ENCODE measurements at places on chromosomes 11 and 22.

DNA sequence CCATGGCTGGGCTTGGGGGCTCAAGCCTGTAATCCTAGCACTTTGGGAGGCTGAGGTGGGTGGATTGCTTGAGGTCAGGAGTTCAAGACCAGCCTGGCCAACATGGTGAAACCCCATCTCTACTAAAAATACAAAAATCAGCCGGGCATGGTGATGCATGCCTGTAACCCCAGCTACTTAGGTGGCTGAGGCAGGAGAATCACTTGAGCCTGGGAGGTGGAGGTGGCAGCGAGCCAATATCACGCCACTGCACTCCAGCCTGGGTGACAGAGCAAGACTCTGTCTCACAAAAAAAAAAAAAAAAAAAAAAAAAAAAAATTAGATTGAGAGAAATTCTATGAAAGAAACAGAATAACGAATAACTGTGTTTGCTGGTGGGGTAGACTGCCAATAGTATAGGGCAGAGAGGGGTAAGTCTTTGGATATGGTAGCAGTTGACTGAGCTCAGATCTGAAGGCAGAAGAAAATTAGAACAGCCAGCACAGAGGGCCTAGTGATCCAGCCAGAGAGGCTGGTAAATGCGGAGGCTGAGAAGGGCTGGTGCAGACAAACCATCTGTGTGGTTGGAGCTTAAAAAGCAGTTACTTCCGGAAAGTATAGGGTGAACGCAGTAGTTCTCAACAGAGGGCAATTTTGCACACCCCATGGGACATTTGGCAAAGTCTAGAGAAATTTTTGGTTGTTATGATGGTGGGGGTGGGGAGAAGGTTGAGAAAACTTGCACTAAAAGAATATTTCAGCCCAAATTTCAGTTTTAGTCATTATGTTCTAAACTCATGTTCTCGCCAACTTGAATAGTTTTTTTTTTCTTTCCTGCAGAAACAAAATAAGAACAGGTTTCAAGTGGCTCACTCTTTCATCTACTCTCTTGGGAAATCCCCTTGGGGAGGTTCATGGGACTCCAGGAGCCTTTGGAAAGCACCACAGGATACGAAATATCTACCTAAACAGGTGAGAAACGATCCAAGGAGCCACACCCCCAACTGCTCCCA lies 1.6 kb upstream of the HORMAD2 start:
- no peak for DNase-seq

DNA sequence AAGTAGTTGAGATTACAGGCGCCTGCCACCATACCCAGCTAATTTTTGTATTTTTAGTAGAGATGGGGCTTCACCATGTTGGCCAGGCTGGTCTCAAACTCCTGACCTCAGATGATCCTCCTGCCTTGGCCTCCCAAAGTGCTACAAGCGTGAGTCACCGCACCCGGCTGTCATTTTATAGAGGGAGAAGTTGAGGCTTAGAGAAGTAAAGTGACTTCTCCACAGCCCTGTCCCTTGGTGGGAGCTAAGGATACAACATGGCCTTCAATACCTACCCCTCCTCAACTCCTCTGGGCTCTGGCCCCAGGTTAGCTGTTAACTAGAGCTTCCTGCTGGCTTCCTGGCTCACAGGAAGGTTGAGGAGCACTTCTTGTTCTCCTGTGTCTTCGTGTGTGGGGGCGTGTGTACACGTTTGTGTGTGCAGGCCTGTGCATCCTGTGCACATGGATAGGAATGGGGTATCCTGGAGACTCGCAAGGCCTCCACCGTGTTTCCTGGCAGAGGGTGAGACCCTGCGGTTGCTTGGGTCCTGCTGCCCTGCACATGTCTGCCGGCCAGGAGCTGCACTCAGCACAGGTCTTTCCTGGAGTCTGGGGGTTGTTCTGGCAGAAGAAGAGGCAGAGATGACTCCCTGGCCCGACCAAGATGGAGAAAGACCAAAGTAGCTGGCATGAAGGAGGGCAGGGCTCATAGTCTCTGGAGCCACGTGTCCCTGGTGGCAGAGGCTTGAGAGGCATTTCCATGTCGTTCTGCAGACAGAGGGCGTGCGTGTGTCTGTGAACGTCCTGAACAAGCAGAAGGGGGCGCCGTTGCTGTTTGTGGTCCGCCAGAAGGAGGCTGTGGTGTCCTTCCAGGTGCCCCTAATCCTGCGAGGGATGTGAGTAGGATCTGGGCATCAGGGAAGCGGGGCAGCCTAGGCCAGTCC lies 2.4 kb downstream of the SIDT2 start:
- DNase-seq = no peak

- DNase-seq = peak; percentile 6
These were observed 616 bp downstream of the BTBD10 start for GRCh38 chr11:13462311-13462900.

DNA sequence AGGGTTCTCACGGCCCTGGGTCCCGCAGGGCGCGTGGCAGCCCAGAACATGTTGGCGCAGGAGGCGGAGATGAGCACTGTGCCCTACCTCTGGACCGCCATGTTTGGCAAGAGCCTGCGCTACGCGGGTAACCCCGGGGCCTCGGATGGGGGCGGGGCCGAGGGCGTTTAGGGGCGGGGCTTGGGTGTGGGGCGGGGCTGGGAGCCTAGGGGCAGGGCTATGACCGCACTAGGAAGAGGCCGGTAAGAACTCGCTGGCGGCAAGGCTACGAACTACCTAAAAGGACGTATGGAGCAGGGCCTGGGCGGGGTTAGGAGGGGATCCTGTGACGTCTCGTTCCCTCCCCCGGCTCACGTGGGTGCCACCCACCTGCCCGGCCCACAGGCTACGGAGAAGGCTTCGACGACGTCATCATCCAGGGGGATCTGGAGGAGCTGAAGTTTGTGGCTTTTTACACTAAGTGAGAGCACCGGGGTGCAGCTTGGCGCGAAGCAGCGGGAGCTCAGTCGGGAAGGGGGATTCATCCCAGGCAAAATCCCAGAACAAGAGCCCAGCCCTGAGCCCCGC lies 2.8 kb upstream of the LZTR1 start:
- no peak for DNase-seq

DNA sequence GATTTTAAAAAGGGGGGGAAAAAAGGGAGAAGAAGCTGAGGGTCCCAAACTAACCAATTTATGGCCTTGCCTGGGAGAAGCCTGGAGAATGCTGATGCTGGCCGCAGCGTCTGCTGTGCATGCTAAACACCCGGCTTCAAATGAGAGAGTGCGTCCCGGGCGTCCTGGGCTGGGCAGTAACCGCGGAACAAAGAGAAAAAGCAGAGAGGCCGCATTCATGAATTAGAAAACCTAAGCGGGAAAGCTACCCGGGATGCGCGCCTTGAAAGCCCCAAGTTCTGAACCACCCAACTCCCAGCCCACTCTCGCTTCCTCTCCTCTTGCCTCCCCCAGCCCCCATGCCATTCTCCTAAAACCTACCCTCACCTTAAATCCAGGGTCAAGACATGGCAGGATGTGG lies 6.5 kb downstream of the MN1 start:
- DNase-seq = no peak

GRCh38 chr11:33700063-33700501 lies 544 bp downstream of the C11orf91 start:
- DNase-seq = no peak

GRCh38 chr11:19201737-19202605 lies at the start of gene CSRP3:
TSS of gene CSRP3 (minus strand) at chr11:19201983. CDS start at chr11:19192448, 9,535 bp downstream.
- no peak for DNase-seq

GRCh38 chr11:63667995-63668795 lies 3.0 kb downstream of the ATL3 start:
- no peak for DNase-seq

DNA sequence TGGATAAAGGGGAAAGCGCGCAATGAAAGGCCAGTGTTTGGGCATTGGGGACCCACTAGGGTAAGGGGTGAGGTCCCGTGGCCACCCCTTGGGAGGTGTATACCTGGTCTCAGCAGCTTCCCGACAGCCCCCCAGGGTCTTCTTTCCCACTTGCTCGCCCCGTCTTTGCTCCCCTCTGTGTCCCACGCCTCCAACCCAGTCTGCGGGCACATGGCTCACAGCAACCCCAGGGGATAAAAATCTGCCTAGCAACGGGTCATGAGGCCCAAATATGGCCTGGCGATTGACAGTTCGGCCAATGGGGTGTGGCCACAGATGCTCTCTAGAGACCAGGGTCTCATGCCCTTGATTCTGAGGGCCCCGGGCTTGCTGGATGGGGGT lies 41.6 kb downstream of the AHNAK start:
- no peak for DNase-seq

DNA sequence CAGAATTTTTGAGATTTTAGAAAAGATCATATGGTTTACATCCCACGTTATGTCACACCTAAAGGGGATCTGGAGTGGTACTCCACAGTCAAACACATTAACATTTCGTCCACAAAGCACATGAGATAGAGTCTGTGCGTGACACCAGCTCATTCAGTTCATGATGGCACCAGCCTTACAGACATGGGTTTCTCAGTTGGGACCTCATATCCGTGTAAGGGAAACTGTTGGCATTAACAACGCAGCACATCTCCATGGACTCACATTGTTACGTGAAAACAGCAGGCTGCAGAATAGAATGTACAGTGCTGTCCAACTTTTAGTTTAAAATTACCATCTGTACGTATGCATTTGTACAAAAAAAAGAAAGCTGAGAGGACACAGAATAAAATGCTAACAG lies 14.0 kb downstream of the RIC8A start:
- no peak for DNase-seq

DNA sequence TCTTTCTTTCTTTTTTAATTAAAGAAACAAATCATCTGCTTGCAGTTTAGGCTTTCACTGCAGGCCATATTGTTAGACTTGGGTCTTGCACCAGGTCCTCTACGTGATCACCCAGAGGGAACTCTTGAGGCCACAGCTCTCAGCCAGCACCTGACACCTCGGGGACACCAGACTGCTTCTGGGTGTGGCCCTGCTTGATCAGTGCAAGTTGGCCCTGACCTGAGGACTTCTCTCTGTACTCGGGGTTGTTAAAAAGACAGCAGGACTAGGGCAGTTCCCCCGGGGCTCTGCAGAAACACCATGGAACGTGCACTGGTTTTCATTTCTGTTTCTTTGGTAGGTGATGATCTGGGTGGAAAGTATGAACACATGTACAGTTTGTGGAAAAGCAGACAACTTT lies 51.2 kb upstream of the MYO18B start:
- DNase-seq = no peak

DNA sequence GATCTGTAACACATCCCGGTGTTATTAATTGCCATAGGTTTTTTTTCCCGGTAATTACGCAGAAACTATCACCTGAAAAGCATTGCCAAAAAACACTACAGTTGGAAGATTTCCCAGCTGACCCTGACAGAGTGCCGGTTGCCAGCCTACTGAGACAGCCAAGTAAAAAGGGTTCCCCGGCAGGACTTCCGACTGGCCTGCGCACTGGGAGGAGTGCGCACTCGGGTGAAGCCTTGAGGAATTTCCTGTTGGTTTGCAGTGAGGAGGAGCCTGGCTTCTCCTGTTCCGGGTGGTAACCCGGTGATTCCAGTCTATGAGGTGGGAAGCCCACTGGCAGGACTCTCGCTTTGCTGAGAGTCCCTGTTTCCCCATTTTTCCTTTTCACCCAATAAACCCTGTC lies 52.1 kb downstream of the CNTF start:
- DNase-seq = no peak

DNA sequence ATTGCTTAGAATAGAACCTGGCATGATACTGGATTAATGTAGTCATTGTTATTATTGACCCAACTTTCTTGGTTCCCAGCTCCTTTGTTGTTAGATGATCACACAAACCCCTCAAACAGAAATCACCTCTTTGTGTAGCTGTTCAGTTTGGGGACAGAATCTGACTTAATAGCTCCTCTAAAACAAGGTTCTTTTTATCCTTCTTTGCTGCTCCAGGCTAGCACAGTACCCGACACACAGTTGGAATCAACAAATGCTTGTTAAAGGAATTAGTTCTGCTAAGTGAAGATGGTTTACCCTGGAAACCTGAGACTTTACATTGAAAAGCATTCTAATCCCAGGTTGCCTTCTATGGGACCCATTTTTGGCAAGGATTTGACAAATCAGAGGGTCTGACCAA lies 43.9 kb downstream of the GAB2 start:
- DNase-seq = no peak

DNA sequence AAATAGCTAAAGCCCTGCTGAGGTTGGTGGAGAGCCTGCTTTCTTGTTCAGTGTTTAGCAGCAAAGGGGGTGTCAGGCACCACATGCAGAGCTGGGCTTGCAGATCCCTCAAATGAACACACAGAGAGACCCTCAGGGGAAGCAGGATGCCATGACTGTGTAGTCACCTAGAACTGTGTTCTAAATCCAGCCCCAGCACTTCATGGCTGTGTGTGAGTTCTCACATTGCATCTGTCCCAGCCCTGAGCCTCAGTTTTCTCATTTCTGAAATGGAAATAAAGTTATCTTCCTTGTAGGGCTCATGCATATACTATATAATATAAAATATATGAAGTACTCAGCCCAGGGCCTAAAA lies 47.1 kb downstream of the CWC15 start:
- no peak for DNase-seq

DNA sequence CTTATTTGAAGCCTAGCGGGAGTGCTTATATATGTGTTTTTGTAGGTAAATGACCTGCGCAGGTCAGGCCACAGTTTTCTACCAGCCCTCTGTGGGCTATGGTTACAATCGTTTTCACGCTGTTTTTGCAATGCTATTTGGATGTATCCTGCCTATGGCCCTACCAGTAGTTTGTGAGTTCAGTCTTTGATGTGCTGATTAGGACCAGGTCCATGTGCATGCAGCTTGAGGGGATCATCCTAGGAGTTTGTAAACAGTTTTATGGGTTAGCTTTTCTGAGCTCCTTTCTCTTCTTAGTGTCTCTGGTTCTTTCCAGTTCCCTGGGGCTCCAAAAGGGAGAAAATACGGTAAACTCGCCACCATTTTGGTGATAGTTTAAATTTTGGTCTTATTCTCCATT lies 142.5 kb downstream of the LDLRAD3 start:
- DNase-seq = no peak

DNA sequence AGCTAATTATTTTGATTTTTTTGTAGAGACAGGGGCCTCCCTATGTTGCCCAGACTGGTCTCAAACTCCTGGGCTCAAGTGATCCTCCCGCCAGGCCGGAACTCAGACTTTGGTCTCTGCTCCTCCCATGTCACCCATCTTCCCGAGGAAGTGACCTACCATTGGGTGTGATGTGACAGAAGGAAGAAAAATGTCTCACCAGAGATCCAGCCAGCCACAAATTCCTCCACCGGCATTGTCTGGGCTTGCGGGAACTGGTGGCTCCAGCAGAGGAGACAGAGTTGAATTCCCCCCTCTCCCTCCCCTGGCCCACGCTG lies 772 bp downstream of the SLC25A45 start:
- no peak for DNase-seq

GRCh38 chr11:72436661-72437060 lies 2.3 kb upstream of the CLPB start:
- DNase-seq = no peak

GRCh38 chr11:71131861-71132260 lies 120.5 kb downstream of the SHANK2 start:
- DNase-seq = no peak

- DNase-seq = no peak
These were observed 3.2 kb upstream of the ST14 start for GRCh38 chr11:130156108-130157022.
